ENCODE measurements at places on chromosomes 1 and 21.

DNA sequence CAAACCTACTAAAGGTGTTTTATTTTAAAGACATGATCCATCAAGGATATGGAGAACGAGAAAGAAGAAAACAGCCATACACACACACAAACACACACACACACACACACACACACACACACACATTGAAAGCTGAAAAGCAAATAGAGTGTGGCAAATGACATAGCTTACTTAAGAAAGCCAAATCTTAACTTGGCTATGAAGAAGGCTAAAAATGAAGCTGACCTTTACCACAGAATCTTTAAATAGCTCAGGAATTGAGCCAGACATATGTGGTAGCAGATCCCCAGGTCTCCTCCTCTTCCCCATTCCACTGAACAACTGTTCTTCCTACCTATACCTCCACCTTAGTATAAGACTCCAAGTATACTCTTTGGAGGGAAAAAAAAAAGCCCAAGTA lies 185.6 kb downstream of the CLEC20A start:
- no peak for DNase-seq

DNA sequence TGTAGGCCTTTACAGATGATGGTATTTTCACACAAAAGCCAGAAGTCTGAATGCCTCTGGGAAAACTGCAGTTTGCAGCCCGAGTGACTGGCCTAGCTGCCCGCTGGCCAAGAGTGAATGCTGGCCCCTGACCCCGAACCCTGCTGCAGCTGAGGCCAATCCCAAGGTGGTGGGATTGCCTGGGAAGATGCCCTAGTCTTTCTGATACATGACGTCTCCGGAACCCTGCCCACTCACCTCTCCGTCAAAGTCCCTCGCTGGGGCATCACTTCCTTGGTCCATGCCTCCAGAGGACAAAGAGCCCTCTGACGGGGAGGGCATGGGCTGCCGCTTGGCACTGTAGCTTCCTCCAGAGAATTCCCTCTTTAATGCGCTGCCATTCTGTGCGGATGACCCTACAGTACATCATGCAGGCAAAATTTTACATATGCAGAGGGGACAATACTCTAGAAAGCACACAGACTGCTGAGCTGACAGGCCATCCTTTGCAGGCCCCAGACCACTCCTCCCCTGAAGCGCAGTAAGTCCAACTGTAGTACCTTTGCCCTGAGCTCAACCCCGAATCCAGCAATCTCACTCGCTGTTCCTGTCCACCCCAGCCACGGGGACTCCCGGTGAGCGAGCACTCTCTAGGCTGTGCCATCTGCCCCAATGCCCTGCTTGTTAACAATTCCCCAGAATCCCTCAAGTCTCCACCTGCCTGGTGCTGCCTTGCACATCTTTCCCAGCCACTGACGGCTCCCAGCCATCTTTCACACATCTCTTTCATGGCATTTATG lies 54.7 kb downstream of the COQ8A start:
- DNase-seq, result no peak

GRCh38 chr1:16402742-16403141 lies 34.5 kb downstream of the SPATA21 start:
- no peak for DNase-seq

- peak; percentile 55 for DNase-seq
Measured at GRCh38 chr1:153749408-153750005, 21.7 kb downstream of the INTS3 start.

DNA sequence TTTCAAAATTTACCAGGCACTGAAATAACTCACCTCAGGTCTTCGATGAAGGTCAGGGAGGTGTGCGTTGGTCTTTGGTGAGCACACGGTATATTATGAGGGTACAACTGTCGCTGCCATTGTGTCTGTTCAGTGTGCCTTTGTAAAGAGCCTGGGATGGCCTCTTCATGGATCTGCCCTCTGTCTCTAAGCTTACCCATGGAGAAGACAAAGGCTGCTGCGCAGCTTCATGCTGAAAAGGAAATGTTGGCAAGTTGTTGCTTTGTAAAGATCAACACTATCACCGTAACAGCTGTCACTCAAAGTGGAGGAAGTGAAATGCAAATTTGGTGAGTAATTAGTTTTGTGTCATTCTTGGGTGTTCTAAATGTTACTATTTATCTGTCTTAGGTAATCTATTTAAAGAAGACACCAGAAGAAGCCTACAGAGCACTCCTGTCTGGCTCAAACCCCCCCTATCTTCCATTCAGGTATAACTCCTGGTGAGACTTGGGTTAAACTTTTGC lies 71.6 kb downstream of the CDC14A start:
- no peak for DNase-seq

DNA sequence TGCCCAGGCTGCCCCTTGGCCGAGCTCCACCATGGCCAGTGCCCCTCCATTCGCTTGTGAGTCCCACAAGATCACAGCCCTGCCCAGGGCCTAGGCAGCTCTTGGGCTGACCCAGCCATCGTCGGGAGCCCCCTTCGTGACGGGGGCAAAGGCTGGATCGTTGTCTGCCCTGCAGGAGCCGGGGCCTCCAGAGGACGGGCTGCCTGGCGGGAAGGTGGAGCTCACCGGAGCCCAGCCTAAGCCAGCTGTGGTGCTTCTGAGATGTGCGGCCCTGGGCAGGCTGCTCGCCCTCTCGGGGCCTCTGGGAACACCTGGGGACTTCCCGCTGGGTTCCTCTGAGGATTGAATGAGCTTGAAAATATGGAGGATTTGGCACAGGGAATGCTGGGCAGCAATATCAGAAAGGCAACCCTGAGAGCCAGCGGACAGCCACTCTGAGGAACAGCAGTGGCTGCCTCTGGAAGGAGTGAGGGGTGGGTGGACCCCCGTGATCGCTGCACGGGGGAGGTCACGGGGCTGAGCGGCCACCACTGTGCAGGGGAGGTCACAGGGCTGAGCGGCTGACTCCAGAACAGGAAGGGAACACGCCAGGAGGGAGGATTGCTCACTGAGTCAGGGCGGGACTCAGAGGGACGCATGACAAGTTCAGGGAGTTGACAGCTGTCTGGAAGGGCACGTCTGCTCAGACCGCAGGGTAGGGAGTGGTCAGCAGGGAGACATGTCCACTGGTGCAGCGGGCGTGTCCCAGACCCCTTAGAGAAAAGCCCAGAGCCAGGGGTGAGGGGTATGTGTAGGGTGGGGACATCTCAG lies 19.3 kb downstream of the TP73 start:
- DNase-seq, result no peak

DNA sequence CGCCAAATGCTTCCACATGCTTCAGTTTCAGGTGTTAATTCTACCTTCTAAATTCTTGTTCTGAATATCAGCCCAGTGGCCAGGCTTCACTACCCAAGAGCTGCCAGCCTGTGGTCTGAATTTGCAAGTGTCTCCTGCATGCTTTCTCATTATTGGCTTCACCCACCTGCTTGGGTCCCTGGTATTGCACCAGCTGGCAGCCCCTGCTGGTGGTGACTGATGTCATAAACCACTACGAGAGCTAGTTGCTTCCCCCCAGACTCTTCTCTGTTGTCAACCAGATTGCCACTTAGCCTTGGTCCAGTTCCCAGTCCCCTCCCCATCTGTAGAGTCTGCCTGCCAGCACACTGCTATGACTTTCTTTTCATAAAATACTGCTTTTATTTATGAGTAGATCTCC lies 197.7 kb upstream of the DUSP10 start:
- DNase-seq, result no peak

- no peak for DNase-seq
Measured at GRCh38 chr1:173489929-173490328, 12.8 kb downstream of the PRDX6 start.

- no peak for DNase-seq
Measured at GRCh38 chr1:61441723-61442262, 283.1 kb downstream of the TM2D1 start.
